ENCODE measurements at places on chromosomes 7 and 10.

DNA sequence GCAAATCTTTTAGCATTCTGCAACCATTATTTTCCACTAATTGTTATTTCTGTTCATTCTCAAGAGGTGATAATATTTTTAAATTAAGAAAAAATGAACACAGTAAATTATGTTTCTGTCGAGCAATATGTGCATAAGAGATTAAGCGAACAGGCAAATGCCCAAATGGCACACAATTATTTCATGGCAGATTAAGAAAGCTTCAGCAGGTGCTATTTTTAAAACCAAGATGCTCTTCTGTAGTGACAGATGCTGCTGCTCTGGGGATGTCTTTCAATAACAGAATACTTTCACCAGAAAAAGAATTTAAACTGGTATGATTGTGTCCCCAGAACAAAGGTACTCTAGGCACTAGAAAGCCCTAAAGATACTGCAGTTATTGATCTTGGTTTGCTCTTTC is 412.7 kb upstream of the SORCS1 start:
- DNase-seq: no peak

DNA sequence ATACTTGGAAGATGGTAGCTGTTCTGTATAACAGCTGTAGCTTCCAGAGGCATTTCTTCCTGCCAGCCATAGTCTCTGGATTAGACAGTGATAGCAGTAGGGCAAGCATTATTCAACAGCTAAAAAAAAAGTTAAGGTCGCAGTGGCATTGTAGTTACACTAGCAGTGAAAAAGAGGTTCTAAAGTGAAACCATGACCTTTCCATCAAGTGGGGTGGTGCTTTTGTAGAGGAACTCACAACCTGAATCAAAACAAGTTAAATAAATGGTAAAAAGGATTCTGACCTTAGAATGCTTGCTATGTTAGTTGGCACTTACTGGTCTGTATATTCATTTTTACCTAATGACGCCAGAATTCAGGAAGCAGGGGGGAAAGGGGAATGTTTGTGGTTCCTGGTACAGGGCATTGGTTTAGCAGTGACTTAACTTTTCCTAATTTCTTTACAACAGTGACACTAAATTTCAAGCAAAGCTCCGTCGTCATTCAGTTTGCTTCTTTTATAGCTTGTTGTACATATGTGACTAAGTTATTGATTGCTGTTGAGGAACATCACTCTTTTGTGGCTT is 55.0 kb downstream of the GBF1 start:
- DNase-seq: no peak

DNA sequence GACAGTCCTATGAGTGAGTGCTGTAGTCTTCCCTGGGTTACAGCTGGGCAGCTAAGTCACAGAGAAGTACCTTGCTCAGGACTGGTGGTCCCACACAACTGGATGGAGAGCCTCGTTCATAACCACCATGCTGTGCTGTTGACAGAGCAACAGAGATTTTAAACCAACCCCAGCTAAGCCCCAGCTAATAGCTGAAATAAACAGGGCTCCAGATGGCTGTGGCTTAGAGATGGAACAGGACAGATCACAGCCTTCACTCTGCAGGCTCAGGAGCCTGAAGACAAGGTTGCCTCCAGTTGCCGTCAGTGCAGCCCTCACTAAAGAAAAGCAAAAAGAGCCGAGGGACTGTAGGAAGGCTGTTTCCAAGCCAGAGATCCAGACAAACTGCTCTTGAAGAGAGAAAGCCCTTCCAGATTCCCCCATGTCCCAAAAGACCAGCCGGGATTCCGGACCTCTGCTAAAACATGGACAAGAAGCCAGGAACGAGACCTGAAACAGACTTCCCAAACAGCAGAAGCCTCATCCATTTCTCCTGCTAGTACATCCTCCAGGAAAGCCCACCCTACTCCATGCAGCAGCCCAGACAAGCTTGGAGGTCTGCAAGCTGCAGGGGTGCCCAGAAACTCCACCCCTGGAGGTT is 4.2 kb downstream of the HTRA1 start:
- DNase-seq: no peak

DNA sequence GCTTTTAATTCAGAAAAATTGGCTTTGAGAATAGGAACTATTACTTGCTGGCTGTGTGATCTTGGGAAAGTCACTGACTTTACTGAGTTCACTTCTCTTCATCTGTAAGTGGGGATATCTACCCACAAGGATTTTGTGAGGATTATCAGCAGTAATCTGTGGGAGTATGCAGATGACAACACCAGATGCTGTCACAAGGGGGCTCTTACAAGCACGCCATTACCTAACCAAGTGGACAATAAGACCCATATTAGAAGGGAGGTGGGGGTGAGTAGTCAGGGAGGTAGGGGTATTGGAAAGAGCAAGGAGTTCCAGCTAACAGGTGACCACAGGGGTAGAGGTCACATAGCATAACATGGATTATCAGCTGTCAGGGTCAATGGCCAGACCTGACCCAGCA is 569.4 kb downstream of the SUGCT start:
- no peak for DNase-seq

- no peak for DNase-seq
Observed at GRCh38 chr7:96397936-96398598, 76.2 kb upstream of the SLC25A13 start.

GRCh38 chr10:125883211-125883610 is 2.1 kb upstream of the DHX32 start:
- DNase-seq: no peak

DNA sequence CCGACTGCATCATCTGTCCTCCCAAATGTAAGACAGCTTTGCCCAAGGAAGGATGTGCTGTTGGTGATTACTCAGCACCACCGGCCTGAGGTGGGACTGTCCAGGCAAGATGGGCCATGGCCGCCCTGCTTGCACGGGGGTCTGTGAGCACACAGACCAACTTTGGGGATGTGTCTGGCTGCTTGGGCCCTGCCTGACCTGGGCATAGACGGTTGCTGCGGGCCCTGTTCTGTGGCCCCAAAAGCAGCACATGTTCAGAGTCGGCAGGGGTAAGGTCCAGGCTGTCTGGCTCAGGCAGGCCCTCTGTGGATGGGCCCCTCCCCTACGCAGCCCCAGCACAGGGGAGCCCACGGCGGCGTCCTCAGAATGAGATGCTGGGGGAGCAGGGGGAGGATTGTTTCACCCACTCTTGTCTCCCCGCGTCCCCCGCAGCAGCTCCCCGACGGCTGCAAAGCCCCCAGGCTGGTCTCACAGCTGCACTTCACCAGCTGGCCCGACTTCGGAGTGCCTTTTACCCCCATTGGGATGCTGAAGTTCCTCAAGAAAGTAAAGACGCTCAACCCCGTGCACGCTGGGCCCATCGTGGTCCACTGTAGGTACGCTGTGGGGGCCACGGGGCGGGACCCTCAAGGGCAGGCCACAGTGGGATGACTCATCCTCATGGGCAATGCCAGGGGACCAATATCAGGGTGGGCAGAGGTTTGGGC is 58.4 kb downstream of the MKI67 start:
- DNase-seq: no peak

DNA sequence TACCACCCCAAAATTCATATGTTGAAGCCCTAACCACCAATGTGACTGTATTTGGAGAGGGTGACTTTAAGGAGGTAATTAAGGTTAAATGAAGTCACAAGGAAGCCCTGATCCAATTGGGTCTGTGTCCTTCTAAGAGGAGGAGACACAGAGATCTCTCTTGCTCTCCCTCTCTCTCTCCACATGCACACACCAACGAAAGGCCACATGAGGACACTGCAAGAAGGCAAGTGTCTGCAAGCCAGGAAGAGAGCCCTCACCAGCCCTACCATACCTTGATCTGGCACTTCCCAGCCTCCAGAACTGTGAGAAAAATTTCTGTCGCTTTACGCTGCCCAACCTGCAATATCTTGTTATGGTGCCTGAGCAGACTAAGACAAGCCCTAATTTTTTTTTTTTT is 56.0 kb upstream of the NEBL start:
- no peak for DNase-seq

- DNase-seq: no peak
Observed at GRCh38 chr7:151880688-151881087, 3.8 kb upstream of the PRKAG2 start.

- DNase-seq: no peak
Observed at GRCh38 chr10:18164093-18164492, 23.9 kb downstream of the CACNB2 start.

GRCh38 chr7:124085179-124085578 is 52.3 kb upstream of the TMEM229A start:
- no peak for DNase-seq

DNA sequence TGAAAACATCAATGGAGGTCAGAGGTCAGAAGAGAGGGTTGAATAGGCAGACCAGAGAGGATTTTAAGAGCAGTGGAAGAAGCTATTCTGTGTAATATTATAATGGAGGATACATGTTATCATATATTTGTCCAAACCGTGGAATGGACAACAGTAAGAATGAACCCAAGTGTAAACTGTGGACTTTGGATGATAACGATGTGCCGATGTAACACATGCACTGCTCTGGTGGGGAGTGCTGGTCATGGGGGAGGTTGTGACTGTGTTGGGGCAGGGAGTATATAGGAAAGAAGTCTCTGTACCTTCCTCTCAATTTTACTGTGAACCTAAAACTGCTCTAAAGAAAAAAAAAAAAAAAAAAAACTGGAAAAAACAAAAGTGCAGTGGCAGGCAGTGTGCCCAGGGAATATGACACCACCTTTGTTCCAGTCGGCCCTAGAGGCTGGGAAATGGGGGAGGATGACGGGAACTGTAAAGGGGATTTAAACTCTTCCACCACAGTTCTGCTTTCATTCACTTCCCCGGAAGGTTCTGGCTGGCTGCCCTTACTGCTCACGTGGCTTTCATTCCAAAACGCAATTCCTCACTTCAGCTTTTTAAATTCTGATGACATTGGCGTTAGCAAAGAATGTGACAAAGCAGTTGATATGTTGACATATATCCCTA is 113.7 kb upstream of the ANKRD1 start:
- peak; percentile 15 for DNase-seq

- DNase-seq: no peak
Observed at GRCh38 chr7:107931740-107932515, 40.9 kb downstream of the DLD start.

DNA sequence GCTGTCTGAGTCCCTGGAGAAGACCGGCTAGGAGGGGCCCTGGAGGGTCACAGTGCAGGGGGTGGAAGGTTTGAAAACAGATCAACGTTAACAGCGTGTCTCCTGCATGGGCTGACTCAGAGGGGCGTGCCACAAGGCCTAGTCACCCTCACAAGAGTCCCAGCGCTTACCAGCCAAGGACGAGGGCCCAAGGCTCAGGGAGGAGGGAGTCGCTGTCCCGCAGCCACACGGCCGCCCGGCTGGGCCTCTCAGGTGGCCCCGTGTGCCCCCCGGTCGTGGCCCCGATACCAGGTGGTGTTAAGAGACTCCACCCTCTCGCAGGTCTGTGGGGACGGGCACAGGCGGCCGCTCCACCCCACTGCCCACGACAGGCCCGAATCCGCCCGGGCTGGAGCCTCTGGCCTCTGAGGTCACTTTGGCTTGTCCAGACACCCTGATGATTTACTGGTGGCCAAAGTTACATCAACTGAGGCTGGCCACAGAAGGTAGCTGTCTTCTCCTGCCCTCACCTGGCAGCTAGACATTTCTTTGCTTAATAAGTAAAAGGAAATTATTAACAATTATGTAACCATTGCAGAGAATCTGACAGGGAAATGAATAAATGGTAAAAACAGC is 34.0 kb downstream of the FAM20C start:
- no peak for DNase-seq

GRCh38 chr7:20089431-20089830 is 127.8 kb downstream of the MACC1 start:
- DNase-seq: no peak

DNA sequence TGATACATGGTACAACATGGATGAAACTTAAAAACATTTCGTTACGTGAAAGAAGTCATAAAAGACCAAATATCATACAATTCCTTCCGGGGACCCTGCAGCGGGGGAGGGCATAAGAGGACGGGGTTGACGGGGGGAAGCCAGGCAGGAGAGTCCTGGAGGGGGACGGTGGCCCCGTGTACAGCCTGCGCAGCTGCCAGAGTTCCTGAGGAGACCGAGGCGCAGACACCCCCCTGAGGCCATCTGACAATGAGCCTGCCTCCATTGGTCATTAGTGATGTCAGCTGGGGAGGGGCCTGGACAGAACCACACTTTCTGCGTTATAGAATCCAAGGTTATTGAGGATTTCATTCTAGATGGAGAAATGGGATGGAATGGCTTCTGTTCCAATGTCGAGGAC is 47.2 kb downstream of the PRKAG2 start:
- no peak for DNase-seq

DNA sequence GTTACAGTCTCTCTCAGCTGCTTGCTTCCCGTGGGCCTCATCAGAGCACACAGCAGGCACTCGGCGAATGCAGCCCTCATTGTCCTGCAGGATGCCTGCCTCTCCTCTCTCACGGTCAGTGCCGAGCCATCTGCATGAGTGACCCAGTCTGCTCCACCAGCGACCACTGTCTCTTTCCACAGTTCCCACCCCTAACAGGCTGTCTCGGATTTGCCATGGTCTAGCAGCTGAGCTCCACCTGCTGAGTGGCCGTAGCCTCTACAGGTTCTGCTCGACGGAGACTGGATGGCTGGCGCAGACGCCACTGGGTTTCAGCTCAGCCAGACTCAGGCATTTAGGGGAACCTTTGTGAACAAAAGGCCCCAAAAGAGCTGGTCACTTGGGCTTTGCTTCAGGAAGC is 209.4 kb upstream of the FOXK1 start:
- DNase-seq: no peak

- DNase-seq: peak; percentile 71
Observed at GRCh38 chr7:148535217-148535616, 55.3 kb upstream of the C7orf33 start.

GRCh38 chr10:22711373-22711772 is 3.0 kb downstream of the PIP4K2A start:
- no peak for DNase-seq

GRCh38 chr10:48194830-48195229 is 79.7 kb downstream of the FRMPD2 start:
- DNase-seq: no peak

- no peak for DNase-seq
Observed at GRCh38 chr7:5359344-5359743, 64.3 kb downstream of the TNRC18 start.

DNA sequence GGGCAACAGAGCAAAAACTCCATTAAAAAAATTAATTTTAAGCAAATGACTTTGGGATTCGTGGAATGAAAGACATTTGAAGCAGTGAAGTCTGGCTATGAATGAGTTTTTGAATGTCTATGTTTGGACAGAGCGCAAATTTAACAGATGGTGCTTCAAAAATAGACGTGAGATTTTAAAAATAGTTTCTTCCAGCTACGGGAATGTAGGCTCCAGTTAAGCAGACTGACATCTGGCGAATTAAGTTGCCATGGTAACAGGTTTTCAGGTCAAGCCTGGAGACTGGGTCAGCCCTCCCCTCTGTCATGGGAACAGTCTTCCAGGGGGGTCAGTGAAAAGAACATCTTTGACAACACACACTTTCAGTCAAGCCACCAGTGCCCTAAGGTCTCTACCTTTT is 62.0 kb downstream of the MYOF start:
- no peak for DNase-seq

- DNase-seq: no peak
Observed at GRCh38 chr7:106777674-106778299, 87.3 kb upstream of the PIK3CG start.

GRCh38 chr10:75406462-75407223 is 5.1 kb upstream of the ZNF503 start:
- DNase-seq: no peak

GRCh38 chr7:22853674-22854157 is 31.1 kb upstream of the TOMM7 start:
- peak; percentile 55 for DNase-seq

- no peak for DNase-seq
Observed at GRCh38 chr10:122121059-122121458, 132.1 kb downstream of the TACC2 start.

Measured in KBM-7 (cell line).